ENCODE measurements at places on chromosomes 2 and 18.
A peak's percentile ranks its signal among the peaks of the same experiment; 100 is the strongest.

DNA sequence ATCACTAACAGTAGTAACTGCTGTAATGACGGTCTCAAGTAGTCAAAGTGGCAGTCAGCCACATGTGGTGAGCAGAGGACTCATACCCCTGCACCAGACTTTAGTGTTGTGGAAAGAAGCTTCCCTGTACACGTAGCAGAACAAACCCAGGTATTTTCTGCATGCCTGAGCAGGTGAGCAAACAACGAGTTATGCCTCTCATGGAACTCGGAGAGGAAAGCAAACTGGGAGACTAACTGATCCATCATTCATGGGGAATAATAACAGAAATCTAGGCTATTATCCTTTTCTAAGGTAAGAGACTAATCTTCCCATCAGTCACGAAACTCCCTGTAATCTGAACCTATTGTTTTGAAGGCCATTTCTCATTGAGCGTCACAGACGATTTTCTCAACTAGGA lies 1495.2 kb upstream of the NXPH2 start:
- DNase-seq, result no peak

GRCh38 chr2:214960677-214961076 lies 151.2 kb upstream of the BARD1 start:
- DNase-seq, result peak; percentile 22

DNA sequence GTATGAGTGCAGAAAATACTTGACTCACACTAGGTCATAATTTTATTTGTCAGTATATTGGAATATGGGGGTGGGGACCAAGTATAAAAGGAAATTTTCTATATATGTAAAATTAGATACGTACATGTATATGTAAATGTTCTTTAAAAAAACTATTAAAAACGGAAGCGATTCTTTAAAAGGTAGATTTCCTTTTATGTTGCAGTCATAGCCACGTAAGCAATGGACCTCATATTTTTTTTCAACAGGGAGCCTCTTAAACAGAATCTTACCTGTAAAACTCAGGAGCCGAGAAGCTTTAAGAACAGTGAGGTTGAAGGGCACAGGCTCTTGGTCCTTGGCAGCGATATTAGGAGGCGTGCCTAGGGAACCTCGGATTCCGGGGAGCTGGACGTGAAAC lies 3.3 kb downstream of the RHBDD1 start:
- no peak for DNase-seq

DNA sequence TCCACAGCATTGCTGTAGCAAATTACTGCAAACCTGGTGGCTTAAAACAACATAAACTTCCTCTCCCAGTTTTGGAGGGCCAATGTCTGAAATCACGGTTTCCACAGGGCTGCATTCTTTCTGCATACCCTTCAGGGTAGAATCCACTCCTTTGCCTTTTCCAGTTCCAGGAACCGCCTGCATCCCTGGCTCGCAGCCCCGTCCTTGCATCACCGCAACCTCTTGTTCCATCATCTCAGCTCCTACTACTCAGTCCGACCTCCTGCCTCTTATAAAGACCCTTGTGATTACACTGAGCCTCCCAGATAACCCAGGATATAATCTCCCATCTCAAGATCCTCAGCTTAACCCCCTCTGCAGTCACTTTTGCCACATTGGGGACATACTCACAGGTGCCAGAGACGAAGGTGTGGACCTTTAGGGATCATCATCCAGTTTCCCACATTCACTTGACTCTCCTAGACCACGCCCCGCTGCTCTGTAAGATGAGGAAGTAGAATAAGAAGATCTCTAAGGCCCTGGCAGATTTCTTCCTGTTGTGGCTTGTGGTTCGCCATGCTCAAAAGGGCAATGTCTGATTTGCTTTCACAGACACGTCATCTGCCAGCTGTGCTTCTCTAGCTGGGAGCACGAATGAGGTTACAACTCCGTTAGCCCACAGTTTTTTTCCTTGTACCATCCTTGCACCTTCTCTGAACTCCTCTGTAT lies 103.6 kb upstream of the AGAP1 start:
- DNase-seq, result peak; percentile 11

DNA sequence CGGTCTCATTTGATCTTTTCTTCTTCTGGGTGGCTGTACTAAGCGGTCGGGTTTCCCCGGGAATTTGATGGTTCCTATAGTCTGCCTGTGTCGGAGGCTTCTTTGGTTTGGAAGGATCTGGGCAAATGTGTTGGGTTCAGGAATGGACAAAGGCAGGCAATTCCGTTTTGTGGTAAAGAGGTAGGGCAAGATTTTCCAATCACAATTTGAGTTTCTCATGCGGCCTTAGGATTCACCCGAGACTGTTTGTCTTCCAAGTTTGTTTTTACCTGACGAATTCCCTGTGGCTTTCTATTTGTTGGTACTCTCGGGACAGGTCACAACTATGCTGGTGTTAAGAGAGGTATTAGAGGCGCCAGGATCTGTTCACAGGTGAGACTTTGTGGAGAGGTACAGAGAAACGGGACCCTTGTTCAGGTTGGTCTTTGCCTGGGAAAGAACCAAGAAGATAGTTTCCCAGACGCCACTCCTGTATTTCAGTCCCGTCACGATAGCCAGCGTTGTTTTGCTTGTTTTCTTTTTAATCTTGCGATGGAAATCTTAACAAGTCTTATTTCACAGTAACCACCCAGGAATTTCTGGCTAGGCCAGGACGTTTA lies 3.0 kb downstream of the SP5 start:
- no peak for DNase-seq

- DNase-seq, result no peak
Measured at GRCh38 chr18:68220458-68220857, 494.4 kb downstream of the TMX3 start.

DNA sequence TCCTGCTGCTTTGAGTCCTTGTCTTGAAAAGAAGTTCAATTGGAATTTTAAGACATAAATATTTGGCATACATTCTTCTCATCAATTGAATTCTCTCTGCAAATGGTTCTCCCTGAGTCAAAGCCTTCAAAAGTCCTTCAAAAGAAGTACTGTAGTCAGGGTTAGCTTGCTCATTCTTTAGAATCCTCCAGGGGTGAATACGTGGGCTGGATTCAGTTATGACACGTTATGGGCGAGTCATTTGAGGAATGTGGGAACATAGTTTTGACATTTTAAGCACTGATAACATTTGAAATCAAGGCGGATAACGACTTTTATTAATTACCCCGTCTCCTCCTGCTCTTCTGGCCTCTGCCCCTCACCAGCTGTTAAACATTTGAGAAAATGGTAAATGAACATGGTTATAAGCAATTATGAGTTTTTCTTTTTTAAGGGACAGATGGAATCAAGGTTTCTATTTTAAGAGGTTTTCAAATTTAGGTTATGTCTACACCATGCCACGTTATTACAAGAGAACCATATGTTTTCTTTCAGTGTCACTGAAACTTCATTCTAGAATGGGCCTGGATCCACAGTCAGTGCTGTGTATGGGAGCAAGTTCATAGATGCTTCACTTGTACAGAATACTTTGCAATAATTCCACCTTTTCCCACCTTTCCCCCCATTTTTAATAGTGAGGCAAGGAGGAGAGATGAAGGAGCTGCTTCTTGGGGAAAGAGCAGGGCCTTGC lies 273.1 kb downstream of the TSN start:
- peak; percentile 51 for DNase-seq

DNA sequence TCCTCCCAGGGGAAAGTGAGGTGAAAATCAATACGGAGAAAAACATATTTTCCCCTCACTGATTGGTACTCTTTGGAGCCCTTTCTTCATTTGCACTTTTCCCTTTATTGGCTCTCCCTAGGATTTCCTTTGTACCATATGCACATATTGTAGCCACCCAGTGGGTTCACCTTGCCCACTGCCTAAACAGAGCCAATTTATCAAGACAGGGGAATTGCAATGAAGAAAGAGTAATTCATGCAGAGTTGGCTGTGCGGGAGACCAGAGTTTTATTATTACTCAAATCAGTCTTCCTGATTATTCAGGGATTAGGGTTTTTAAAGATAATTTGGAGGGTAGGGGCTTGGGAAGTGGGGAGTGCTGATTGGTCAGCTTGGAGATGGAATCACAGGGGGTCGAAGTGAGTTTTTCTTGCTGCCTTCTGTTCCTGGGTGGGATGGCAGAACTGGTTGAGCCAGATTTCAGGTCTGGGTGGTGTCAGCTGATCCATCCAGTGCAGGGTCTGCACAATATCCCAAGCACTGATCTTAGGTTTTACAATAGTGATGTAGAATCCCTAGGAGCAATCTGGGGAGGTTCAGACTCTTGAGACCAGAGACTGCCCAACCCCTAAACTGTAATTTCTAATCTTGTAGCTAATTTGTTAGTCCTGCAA lies 15.1 kb upstream of the KCNE4 start:
- no peak for DNase-seq

DNA sequence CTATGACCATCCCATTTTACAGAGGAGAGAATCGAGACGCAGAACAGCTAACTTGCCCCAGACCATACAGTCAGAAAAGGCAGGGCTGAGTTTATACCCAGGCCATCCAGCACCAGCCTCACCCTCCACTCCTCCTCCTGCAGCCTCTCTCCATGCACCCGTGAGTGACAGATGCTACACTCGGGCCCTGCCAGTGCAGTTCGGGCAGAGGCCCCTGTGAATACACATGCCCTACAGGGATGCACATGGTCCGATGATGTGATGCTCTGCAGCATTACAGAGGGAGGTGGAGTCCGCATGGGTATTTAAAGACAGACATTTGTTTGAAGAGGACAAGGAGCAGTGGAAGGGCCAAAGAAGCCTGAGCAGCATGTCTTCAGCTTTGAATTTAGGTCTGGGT lies 75.1 kb upstream of the PXDN start:
- no peak for DNase-seq

DNA sequence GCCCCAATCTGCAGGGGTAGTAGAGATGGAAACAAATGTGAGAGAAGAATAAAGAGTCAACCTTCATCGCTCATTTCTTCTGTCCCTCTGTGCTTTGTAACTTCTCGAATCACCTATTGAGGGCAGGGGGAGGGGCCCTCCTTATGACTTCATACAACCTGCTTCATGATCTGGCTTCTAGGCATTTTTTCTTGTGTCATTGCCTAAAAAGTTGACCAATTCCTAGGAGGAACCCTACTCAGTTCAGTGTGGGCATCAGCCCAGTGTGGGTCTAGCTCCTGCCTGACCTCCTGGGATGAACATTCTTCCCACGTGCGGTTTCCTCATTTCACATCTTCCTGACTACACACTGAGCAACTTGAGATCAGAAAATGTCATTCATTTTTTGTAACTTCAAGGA lies 46.3 kb upstream of the CREB1 start:
- DNase-seq, result peak; percentile 64

- DNase-seq, result peak; percentile 69
Measured at GRCh38 chr2:35973132-35973736, 382.3 kb upstream of the CRIM1 start.

GRCh38 chr2:15146960-15147359 lies 414.2 kb downstream of the NBAS start:
- DNase-seq, result no peak

GRCh38 chr2:207321514-207321913 lies 155.8 kb upstream of the KLF7 start:
- DNase-seq, result no peak

GRCh38 chr2:30106543-30106942 lies 40.3 kb upstream of the YPEL5 start:
- DNase-seq, result peak; percentile 78

- peak; percentile 96 for DNase-seq
Measured at GRCh38 chr2:119491776-119492525, 32.3 kb downstream of the SCTR start.

- peak; percentile 60 for DNase-seq
Measured at GRCh38 chr2:102317715-102318114, 6.4 kb downstream of the IL1RL1 start.

DNA sequence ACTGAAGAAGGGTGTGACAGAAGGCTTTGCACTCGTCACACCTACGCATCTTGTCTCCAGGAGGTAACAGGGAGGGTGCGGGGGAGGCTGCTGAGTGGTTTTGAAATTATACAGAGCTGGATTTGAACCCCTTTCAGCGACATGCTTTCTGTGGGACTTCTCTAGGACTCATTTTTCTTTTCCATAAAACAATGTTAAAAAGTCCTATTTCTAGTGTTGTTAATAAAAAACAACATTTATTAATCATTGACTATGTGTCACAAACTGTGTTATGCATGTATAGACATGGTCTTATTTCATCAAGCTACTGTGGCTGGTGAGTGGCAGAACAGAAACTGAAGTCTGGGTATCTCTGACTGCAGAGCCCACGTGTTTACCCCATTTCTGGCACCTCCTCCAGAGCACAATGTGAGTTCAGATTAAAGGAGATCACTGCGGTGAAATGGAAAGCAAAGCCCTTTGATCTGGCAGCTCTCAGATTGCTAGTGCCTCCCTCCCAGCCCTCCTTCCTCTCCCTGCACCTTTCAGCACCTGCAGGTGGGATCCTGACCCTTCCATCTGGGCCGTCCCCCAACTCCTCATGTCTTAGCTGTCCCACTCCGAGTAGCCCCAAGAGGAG lies 315.5 kb upstream of the MYT1L start:
- DNase-seq, result no peak

- no peak for DNase-seq
Measured at GRCh38 chr2:24918326-24919036, 1.6 kb downstream of the ADCY3 start.

DNA sequence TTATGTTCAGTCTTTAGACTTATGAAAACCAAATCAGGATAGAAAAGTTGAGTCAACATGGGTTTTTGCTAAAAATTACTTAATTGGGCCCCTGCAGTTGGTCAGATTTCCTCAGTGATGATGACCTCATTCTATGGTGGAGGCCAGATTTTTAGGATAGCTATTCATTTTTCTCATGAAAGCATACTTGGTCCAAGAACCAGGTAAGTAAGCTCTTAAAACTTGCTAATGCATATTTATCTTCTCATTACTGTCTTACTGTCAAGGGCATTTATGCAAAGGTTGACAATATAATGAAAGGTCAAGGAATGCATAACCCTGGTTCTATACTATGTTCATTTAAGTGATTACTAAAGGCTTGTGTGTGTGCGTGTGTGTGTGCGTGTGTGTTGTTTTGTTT lies 650.6 kb downstream of the SATB2 start:
- no peak for DNase-seq

DNA sequence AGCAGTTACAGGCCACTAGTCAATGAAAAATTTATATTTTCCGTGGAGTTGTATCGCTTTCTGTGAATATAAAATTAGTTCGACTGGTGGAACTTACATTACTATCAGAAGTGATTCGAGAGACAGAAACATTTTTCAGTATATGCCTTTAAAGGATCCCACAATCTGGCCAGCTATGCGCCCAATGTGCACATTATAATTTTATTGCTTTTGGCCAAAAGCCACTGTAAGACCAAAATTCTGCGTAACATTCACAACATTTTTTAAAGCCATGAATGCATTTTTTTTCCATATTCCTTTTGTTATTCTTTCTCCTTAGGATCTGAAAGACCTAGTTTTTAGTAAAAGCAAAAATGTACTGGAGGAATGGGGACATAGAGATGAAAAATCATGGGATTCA lies 131.0 kb upstream of the CHAC2 start:
- peak; percentile 16 for DNase-seq
